GM18507 (cell line): ENCODE measurements at places on chromosomes 7 and 10.

DNA sequence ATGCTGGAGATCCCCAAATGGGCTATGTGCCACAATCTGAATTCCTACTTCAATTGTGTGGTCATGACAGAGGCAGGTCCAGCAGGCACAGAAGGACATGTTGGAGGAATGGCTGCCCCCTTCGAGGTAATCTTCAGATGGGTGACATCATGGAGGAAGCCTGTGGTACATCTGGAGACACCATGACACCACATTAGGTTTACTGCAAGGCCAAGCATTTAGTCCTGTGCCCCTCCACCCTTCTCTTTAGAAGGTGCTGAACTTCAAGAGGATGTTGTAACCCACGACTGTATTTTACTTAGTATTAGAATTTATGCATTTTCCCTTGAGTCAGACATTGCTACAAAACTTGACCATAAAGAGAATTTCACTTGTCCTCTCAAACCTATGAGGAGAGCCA lies 75.1 kb upstream of the DDC start:
- no peak for DNase-seq

DNA sequence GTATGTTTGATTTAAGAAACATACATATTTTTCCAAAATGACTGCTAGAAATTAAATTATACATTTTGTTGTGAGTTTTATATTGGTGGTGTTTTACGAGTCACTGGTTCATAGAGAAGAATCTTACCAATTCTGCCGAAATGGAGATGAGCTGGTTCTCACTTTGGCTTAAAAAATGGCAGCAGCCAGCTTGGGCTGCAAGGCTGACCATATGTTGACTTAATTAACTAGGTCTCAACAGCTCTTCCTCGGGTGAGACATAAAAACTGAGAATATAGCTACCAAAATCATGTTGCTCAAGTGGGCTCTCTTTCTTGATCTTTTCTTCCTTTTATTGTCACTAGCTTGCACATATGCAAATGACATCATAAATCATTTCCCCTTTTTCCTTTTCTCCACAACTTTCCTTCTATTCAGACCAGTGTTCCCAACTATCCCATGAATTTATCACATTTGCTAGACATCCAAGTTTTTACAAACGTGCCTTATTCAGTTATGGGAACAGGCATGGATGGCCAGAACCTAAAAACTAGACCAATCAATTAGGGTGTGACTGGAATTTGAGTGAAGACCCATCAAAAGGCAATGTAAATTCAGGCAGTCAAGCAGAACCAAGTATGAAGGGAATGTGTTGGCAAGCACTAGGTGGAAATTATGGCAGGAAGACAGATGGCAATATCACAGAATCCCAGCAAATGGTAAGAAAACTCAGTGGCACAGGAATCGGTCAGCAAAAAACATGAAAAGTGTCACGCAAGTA lies 6.4 kb upstream of the TSPAN12 start:
- no peak for DNase-seq

DNA sequence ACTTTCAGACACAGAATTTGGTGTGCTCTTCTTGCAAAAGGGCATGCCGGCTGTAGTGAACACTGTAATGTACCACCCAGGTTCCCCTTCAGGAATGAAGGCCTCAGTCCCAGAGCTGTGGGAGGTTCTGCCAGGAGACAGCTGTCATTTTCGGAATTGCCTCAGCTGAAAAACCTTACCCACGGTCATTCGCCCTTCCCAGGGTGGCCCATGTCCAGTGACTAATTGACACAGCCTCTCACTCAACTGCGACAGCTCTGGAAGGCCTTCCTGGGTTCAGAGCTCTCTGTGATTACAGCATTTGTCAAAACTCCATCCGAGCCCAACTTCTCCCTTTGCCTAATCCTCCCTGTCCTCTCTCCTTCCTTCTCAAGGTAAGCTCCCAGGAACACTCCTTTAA lies 43.7 kb upstream of the WAC start:
- no peak for DNase-seq

GRCh38 chr7:130332259-130333053 lies 12.2 kb upstream of the CPA5 start:
- DNase-seq = no peak

- DNase-seq = no peak
These were observed 186.5 kb upstream of the ADO start for GRCh38 chr10:62618054-62618453.

GRCh38 chr10:127048630-127049029 lies 143.4 kb downstream of the DOCK1 start:
- DNase-seq = no peak
